ENCODE measurements at places on chromosomes 6 and 20.
A peak's percentile ranks its signal among the peaks of the same experiment; 100 is the strongest.

- DNase-seq: peak; percentile 70
These were observed 37.3 kb upstream of the BTN3A2 start for GRCh38 chr6:26327450-26328264.

DNA sequence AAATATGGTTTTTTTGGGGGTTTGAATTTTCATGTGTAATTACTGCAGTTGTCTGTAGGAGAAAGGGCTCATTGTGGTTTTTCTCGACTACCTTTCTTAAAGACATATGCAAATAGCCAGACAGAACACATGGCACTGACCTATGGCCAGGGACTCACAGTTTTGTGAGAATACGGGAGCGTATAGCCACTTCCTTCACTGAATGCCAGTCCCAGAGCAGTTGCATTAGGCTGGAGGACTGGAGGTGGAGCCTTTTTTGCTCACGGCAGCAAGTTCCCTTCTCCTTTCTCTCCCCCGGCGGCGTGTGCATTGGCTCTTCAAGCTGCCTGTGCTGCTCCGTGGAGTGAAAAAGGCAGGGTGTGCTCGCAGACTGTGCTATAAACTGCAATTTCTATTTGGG lies 114.9 kb downstream of the AKAP7 start:
- peak; percentile 60 for DNase-seq

DNA sequence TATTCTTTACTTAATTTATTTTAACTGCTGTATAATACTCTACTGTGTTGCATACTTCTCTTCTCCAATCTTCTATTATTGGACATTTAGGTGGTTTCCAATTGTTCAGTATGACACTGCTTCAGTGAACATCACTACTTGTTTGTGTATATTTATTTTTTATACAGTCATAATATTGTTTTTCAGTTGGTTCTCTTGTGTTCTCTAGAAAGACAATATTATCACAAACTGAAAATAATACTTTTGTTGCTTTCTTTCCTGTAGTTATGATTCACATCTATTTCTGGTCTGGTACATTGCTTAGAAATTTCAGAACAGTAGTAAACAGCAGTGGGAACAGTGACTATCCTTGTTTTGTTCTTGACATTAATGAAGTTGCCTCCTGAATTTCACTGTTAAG lies 62.8 kb upstream of the GTSF1L start:
- peak; percentile 29 for DNase-seq

DNA sequence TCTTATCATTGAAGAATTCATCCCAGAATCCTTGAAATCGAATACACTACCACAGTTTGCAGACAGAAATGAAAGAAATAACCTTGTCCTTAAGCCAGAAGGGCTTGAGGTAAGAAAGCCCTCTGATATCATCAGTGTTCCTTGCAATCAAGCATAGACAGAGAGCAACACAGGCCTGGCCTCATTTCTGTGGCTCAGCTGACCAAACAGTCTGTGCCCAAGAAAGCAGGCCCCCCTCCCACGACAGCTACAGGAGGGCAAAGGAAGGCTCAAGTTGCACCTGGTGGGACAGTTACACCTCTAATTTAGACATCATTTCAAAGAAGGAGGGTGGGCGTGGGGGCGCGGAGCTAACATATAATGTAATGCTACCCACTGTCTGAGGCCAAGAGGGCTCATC lies 21.6 kb downstream of the KIF16B start:
- no peak for DNase-seq

- DNase-seq: no peak
These were observed 3.9 kb upstream of the CCN5 start for GRCh38 chr20:44711237-44711636.

DNA sequence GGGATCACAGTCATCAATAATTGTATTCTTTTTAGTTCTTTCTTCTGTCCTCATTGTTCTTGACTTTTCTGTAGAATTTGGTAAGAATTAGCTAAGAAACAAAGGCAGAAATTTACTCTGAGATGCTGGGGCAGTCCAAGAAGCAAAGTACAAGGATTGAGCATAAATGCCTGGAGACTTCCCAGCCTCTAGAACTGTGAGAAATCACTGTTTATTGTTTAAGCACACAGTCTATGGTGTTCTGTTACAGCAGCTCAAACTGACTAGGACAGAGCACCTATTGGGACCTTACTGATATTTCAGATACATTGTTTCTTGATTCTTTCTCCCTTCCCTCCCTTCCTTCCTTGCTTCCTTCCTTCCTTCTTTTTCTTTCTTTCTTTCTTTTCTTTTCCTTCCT lies 192.7 kb upstream of the SLC35B3 start:
- DNase-seq: peak; percentile 40

GRCh38 chr6:1091900-1092299 lies 220.0 kb upstream of the FOXQ1 start:
- DNase-seq: no peak

DNA sequence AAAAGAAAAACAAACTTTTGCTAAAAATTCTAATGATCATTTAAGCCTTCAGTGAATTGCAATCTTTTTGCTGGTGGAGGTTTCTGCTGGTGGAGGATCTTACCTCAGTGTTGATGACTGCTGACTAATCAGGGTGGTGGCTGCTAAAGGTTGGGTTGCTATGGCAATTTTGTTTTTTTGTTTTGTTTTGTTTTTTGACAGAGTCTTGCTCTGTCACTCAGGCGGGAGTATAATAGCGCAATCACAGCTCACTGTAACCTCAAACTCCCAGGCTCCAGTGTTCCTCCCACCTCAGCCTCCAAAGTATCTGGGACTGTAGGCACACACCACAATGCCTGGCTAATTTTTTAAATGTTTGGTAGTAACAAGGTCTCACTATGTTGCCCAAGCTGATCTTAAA lies 94.7 kb downstream of the ANKRD6 start:
- no peak for DNase-seq

- DNase-seq: peak; percentile 96
These were observed 36.4 kb downstream of the MYLK4 start for GRCh38 chr6:2714111-2714895.

GRCh38 chr6:42368181-42368580 lies 83.5 kb downstream of the TRERF1 start:
- DNase-seq: no peak

DNA sequence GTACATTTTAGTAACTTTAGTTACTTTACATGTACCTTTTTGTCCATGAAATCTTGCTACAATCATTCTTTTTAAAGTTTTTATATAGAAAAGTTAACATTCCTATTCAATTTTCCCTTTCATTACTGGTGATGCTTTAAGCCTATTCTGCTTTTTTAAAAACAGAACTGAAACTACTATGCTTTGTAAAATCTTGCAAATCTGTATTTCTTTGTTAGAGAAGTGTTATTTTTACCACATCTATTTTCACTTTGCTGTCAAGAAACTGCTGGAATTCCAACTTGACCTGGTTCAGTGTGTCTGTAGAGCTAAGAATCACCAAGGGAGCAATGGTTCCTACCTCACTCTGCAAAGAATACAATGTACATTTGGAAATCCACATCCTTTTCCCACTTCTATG lies 21.8 kb upstream of the SAMD5 start:
- no peak for DNase-seq

DNA sequence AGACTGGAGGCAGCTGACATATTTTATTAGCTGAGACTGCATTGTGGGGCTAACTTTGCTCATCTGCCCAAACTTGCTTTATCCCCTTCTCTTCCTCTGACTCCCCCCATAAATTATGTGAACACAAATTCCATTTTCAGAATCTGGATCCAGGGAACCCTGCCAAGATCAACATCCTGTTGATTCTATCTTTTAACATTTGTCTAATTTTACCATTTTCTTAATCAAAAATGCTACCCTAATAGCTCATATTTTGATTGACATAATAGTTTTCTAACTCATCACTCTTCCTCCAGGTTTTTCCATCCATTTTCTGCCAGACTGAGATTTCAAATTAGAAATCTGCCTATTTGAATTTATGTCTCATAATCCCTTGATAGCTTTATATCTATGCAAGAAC lies 184.7 kb upstream of the PRSS16 start:
- DNase-seq: no peak

DNA sequence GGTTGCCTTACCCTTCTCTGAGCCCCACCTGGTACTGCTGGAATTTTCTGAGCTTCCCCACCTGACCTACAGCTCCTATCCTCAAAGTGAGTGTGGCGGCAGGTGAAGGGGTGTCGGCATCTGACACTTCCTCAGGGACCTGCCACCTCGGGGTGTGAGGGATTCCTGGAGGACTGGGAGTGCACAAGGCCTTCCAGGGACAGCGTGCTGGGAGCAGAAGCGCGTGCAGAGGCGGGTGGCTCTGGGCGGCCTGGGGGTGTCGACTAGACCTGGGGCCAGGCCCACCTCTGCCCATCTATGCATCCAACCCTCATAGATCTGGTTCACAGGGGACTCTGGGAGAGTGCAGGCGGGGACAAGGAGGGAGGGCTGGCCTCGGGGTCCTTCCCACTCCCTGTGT lies 7.8 kb downstream of the DLGAP4 start:
- DNase-seq: no peak

GRCh38 chr6:64489763-64490162 lies 854.2 kb downstream of the PHF3 start:
- no peak for DNase-seq

DNA sequence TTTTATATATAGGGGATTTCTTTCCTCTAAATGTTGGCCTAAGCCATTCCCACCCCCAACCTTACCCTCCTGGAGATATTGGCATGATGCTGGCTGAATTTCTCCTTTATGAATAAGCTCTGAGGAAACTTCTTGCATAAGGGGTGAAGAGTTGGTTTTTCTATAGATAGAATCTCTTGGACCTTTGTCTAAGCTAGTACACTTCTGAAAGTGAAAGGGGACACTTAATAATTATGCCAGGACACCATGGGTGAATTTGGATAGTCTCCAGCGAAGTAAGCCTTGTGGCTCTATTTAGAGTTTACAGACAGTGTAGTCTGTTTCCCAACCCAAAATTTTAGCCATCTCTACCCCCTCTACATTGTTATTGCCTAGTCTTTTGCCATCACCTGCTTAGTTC lies 27.1 kb upstream of the FABP7 start:
- DNase-seq: no peak

- DNase-seq: no peak
These were observed 54.1 kb downstream of the RNASET2 start for GRCh38 chr6:166902211-166902755.

DNA sequence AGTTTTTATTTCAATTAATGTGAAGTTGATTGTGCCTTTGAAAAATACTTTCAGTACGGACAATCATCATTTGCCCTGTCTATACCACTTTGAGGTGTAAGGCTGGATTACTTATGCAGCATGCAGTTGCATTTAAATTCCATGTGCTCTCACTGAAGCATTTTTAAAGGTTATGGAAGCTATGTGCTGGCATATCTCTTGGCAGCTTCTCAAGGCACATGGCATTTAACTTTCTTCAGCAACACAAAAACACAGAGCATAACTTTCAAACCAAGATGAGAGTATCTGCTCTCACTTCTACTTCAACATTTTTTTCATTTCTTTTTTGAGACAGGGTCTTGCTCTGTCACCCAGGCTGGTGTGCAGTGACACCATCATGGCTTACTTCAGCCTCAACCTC lies 360.6 kb upstream of the RUNX2 start:
- peak; percentile 31 for DNase-seq

GRCh38 chr20:51833326-51833725 lies 31.0 kb upstream of the SALL4 start:
- DNase-seq: no peak

DNA sequence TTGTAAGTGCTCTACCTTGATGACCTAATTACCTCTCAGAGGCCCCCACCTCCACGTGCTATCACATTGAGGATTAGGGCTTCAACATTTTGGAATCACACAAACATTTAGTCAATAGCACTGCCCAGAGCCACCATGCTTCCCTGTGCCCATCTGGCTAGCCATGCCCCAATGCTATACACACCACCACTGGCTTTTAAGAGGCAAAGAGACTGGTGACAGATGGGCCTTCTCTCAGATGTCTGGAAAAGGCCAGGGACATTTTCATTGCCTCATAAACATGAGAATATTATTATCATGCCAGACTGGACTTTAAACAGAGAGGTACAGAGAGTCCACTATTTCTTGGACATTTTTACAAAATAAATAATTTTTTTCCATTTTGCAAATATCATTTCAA lies 29.8 kb downstream of the TRMT6 start:
- no peak for DNase-seq

DNA sequence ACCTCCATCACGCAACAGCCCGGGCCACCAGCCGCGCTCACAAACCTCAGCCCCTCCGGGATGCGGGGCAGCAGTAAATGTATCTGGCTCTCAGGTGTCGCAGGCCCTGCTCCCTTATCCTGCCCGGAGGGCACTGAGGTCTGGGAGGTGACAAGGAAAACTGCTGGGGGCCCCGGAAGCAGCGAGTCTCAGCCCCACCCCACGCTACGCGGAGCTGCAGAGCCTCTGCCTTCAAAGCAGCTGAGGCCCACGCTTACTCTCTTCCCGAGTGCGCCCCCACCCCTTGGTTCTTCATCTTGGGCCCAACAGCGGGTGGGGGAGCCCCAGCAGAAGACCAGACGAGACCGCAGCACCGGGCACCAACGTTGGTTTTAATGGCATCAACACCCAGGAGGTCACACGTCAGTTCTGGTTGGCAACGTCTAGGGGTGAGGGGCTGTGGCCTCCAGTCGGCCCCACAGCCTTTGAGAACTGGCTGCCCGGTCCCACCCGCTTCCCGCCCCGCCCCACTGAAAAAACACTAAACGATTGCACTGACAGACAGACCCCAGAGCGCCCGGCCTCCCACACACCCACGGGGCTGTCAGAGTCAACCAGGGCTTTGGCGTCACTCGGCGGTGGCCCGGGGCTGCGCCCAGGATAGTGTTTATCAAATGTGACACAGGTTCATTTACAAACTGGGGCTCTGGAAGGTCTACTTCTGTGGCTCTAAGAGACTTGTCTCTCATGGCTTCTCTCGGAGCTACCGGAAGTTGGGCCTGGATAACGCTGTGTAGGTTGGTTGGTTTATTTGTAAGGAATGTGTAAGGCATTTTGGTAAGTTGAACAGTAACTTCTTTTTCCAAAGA lies 43.7 kb downstream of the DSTN start:
- no peak for DNase-seq

All from iris pigment epithelial cell (primary cell).